Adrenal gland (tissue), 19 donors: ENCODE measurements at places on chromosomes 3 and 15.

- DNase-seq, result no peak
Observed at GRCh38 chr3:142975316-142975995, 12.0 kb upstream of the PAQR9 start.

- DNase-seq, result no peak
Observed at GRCh38 chr3:11047500-11047899, 55.0 kb downstream of the SLC6A1 start.

GRCh38 chr3:130679218-130679617, 67.4 kb downstream of the PIK3R4 start:
- DNase-seq, result no peak

- DNase-seq, result no peak
Observed at GRCh38 chr3:87508921-87509320, 232.5 kb upstream of the POU1F1 start.

DNA sequence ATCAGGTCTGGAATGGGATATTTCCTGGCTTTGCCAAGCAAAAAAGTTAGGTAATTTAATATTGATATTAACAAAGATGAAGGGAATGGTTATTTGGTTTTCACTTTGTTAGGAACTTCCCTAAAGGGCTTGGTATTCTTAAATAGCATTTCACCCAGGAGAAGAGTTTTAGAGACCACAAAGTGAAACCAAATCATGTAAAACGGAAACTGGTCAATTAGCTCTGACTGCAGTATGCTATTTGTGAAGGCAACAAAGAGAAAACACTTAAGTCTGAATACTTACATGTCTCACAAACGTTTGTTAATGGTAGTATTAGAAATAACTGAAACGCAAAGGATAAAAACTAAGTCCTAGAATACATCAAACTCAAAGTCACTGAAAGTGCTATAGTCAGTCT, 32.4 kb upstream of the SETMAR start:
- no peak for DNase-seq

- DNase-seq, result no peak
Observed at GRCh38 chr3:116512281-116512680, 67.0 kb upstream of the LSAMP start.

GRCh38 chr3:10817506-10817905, 1.5 kb downstream of the SLC6A11 start:
- DNase-seq, result no peak

- no peak for DNase-seq
Observed at GRCh38 chr3:541062-541801, 344.7 kb downstream of the CHL1 start.
